ENCODE measurements at places on chromosomes 4 and X.

DNA sequence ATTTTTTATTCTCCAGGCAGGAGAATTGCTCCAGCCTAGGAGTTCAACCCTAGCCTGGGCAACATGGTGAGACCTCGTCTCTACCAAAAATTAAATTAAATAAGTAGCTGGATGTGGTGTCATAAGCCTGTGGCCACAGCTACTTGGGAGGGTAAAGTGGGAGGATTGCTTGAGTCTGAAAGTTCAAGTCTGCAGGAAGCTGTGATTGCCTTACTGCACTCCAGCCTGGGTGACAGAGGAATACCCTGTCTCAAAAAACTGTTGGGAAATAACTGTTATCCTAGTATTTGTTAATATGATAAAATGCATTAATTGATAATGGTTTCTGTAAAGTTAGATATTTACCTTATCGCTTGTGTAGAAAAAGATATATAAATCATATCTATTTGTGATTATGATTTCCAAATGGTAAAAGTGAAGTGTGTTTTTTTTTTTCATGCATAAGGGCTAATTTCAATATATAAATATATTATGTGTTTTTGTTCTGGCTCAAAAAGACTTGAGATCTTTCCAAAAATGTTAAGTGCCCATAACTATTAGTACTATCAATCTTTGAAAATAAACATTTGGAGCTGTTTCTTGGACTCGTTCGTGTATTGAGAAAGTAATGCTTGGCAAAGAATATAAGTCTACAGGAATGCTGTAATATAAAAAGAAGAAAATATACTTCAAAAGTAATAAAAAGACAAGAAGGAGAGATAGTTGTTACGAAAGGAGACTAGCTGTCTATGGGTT lies 396.6 kb downstream of the ADGRL3 start:
- no peak for DNase-seq

DNA sequence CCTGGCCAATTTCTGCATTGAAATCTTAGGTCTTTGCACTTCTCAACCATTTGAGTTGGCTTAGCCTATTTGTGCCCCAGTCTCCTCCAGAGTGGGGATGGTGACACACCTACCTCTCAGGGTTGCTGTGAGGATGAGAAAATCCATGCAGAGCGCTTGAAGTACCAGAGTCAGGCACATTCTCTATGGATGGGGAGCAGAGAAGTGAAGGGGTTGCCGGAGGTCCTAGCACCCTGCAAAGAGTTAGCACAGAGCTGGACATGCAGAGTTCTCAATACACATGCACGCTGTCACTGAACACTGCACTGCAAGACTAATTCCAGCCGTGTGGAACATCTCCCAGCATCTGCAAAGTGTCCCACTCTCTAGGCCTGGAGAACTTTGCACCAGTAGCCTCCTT lies 2.6 kb upstream of the STK32B start:
- DNase-seq: no peak

- peak; percentile 19 for DNase-seq
Measured at GRCh38 chr4:113673450-113673849, 88.1 kb downstream of the CAMK2D start.

DNA sequence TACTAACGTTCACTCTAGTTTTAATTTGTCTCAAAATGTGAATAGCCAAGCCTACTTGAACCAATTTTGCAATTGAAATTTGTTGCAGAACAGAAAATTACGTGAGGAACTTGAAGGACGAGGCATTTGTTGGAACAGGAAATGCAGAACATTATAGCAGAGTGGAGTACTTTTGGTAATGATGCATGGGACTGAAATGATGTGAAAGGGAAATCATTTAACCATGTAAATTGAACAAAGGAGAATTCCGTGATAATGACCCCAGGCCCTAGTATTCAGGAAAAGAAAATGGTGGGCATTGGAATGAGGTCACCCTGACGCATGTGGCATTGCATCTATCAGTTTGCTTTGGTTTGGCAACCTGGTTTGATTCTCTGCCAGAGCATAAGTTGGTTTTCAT lies 44.9 kb upstream of the BEND4 start:
- DNase-seq: no peak

GRCh38 chr4:139658185-139658584 lies 7.4 kb upstream of the MGST2 start:
- DNase-seq: no peak
